Activated effector memory CD4-positive, alpha-beta T cell treated with Interleukin-2 at 50 U/mL for 16 hours (primary cell): ENCODE measurements at places on chromosomes 3 and 15.

GRCh38 chr3:179266701-179267211 is 15.8 kb upstream of the KCNMB3 start:
- no peak for DNase-seq

- no peak for DNase-seq
Observed at GRCh38 chr3:137219801-137220445, 262.1 kb downstream of the IL20RB start.

DNA sequence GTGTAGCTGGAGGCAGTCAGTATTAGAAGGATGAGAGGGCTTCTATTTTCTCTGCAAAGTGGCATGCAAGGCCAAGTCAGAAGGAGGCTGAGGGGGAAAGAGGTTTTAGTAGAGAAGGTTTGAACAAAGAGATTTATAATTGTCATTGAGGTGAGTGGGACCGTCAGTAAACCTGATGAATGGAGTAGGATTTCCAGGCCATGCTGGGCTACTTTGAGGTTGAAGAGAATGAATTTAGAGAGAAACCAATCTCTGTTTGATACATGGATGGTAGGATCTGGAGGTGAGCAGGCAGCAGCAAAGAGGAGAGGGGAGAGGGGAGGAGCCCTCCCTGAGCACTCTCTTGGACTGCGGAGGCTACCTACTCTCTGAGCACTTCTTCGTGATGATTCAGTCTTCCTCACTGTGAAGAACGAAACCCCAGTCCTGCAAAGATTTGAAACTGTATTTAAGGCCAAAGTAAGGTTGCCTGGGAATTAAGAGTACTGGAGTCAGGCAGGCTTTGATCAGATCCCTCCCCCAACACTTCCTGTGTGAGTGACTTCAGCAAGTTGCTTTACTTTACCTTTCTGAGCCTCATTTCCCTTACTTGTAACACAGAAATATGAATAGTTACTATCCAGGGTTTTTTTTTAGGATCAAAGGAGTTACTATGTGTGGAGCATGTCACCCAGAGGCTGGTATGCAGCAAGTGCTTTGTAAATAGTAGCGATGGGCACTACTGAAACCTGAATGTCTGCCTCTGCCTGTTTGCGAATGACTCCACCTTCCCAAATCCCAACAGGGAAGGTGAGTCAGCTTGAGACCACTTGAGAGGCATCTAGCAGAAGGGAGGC is 75.8 kb downstream of the RPL39L start:
- no peak for DNase-seq

DNA sequence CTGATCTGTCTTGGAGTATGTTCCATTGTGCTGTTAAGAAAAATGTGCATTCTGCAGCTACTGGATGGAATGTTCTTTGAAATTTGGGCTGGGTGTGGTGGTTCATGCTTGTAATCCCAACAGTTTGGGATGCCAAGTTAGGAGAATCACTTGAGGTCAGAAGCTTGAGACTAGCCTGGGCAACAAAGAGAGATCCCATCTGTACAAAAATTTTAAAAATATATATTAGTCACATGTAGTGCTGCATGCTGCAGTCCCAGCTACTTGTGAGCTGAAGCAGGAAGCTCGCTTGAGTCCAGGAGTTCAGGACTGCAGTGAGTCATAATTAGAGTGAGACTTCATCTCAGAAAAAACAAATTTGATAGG is 62.8 kb upstream of the PLSCR4 start:
- DNase-seq: no peak

DNA sequence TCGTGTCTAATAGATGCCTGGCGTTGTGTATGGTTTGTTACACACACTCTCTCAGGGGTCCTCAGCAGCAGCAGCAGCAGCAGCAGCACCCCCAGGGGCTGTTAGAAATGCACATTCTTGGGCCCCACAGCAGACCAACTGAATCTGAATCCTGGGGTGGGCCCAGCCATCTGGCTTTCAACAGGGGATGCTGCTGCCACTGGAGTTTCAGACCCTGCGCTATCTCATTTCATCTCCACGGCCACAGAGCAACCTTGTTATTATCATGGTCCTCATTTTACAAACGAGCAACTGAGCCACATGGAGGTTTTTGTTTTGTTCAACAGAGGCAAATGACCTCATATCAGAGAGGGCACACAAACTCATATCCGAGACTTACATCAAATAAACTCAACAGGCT is 47.7 kb downstream of the MGLL start:
- DNase-seq: no peak

DNA sequence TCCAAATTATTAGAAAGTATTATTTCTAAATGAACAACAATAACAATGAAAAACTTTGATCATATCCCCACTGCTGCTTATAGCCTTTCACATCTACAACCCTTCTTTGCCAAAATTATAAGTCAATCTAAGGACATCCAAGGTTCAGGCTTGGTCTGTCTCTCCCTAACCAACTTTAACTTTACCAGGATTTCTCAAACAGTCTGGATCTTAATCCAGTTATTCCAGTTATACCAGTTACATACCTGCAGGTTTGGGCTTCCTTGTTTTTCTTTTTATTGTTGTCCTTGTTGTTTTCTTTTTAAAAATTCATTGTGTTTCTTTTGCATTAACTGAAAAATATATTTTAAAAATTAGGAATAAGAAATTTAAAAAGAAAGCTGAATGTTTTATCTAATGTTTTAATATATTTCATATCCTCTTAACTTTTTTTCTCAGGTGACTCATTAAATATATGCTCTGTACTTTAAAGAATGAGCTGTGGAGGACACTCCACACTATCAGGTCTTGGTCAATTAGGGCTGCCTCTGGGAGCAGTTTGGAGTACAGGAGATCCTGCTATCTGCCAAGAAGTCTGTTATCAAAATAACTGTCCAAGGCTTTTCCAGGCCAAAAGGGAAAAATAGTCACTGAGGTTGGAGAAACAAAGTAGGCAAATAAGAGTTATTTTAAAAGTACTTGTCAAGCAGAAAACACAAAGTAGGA is 421.4 kb downstream of the EPHA6 start:
- no peak for DNase-seq

DNA sequence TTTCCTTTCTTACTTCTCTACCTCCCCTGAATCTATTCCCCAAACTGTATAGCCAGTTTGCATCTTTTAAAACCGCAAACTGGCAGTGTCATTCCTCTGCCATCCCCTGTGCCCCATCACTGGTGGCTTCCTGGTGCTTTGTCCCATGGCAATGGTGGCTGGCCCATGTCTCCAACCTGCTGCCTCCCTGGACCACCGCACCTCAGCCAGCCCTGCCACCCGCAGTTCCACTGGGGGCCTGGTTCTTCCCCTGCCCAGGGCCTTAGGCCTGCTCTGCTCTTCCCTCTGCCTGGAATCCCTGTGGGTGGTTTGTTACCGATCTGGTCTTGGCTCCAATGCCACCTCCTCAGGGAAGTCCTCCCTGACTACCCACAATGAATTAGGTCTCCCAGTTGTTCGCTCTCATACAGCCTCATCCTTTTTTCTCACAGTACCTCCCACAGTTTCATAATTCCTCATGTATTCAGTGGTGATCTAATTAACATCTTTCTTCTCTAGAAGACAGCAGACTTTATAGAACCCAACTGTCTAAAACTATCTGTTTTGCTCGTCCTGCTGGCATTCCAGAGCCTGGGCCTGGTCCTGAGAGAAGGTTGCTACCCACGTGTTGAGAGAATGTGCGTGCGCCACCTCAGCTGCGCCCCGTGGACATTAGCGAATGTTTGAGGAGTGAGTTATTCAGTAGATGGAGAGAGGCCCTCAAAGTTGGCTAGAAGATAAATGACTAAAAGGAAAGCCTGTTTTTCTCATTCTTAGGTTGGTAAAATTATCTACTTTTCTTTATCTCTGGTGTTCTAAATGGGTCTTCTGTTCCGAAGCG is 130.1 kb downstream of the DNAJB8 start:
- no peak for DNase-seq

DNA sequence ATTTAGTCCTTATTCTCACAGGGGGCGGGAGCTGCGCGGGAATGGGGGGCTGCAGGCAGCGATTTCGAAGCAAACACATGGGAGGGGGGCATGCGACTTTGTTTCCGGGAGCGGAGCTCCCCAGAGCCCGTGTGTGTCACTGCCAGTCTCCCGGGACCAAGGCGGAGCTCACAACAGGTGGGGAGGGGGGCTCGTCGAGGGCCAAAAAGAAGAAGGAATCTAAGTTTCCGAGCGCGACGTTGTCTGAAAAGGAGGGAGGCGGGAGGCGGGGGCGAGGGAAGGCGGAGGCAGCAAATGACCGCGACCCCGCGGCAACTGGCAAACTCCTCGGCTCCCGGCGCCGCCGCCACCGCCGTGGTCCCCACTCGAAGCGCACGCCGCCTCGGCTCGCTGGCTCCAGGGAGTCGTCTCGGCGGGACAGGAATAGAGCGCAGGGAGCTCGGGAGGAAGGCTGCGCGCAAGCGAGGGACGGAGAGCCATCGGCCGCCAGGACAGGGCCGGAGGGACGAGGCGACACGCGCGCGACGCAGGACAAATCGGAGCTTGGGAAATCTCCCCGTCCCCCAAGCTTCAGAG is 1.4 kb downstream of the FOXP1 start:
- peak; percentile 5 for DNase-seq

DNA sequence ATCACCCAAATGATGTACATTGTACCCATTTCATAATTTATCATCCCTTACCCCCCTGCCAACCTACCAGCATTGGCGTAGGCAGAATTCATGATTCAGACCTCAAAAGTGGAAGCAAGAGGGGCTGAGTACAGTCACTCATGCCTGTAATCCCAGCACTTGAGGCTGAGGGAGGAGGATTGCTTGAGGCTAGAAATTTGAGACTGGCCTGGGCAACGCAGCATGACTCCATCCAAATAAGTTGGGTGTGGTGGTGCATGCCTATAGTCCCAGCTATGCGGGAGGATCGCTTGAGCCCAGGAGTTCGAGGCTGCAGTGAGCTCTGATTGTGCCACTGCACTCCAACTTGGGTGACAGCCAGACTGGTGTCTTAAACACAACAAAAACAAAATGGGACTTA is 10.4 kb downstream of the TTC14 start:
- no peak for DNase-seq

- DNase-seq: no peak
Observed at GRCh38 chr3:195540027-195540426, 3.1 kb downstream of the PPP1R2 start.

DNA sequence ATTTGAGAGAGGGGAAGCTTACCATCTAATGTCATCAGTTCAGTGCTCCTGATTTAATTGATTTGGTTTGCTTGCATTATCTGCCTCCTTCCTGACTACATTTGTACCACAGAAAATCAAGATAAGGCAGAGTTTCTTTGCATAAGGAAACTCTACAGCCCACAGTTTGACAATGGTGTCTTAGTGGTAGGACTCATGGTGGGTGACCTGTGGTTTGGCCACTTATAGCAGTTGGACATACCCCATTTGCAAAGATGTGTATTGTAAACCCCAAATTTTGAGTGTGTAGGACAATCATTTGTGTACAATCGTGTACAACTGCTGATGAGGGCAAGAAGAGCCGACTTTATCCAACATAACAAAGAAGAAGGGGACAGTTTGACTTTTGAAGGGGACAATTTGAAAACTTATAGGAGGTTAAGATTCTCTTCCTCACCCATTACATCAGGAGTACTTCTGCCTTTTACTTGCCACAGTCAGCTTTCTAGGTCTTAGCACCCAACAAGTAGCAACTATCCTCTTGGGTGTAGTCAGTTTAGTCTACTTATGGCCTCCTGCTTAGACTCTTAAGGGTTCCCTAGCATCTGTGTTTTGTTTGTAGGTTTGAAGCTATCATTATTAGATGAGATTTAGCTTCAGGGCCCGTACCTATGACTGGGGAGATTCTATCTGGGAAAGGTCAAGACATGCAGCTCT is 6.2 kb downstream of the TGFBR2 start:
- DNase-seq: no peak

DNA sequence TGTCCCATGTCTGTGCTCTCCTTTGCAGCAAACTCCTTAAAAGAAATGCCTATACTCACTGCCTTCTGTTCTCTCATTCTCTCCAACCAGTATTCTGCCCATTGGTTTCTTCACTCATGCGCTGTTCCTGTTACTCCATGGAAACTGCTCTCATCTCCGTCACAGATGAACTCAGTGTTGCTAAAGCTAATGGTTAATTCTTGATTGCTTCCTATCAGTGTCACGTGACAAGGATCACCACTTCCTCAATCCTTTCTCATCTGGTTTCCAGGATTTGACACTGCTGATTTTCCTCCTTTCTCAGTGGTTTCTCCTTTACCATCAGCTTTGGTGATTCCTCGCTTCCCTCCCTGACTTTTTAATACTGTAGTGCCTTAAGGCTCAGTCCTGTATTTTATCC is 2.6 kb downstream of the DPH3 start:
- no peak for DNase-seq

DNA sequence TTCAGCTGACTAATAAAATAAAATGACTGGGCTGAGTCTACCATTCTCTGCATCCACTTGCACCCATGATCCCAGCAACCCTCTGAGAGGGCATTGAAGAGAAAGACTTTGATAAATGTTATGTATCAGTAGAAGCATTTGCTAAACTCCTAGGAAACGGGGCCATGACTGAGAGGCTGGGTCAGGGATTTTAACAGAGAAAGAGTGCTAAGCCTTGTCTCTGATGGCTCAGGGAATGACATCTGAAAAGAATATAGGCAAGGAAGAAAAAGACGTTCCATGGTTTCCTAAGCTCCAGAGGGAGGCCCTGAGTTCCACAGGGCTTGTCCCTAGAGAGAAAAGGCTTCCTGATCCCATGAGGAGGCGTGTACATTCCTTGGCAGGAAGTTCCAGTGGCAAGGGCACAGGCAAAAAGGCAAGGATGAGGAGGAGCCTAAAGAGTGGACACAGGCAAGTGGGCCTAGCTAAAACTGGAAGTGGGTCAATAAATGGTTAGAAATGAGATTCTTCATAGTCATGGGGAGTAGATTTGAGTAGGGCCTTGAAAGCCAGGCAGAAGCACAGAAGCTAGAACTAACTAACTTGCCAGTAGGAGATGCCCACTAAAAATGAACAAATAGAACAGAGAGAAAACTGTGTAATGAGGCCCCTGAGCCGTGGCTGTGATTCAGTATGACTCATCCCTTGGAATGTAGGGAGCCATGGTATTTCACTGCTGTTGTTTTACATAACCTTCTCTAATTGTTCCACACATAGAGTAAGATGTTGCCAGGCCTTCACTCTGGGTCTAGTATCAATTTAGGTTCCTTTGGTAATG is 44.9 kb upstream of the MANF start:
- no peak for DNase-seq

DNA sequence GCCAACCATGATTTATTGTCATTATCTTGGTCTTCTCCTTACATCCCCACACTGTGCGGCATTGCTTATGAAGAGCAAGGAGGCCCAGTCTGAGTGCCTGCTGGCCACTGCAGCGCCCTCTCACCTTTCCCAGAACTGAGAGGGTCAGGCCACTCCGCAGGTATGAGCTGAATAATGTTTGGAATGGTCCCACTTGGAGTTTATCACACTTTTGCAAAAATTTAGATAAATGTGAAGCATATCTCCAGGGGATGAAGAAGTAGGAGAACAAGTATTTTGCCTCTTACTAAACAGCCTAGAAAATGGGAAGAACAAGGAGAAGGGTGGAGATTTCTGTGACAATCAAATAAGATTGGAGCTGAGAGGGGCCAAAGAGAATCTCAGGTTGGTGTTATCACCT is 74.4 kb upstream of the GSK3B start:
- DNase-seq: no peak

- peak; percentile 17 for DNase-seq
Observed at GRCh38 chr15:43204016-43204901, 16.6 kb downstream of the EPB42 start.

GRCh38 chr15:36682101-36682500 is 102.7 kb downstream of the CDIN1 start:
- no peak for DNase-seq
